CD8-positive, alpha-beta memory T cell (primary cell): ENCODE measurements at places on chromosomes 3 and 15. TPM values are rescaled to one million over a fixed set of nuclear protein-coding genes. Genes with fewer than 3 reads are reported as not detected.

Gene BFSP2
- total RNA-seq, result not detected

Gene CLDN16
- total RNA-seq, result not detected

Gene CYP8B1
- not detected for total RNA-seq

Gene AADACL2
- not detected for total RNA-seq

Gene PARP15
- 12.7 TPM for total RNA-seq

Gene SNTN
- not detected for total RNA-seq

Gene CPNE9
- 0.16 TPM for total RNA-seq

Gene SPESP1
- total RNA-seq, result 0.86 TPM

Gene CLDN11
- total RNA-seq, result not detected

Gene CADPS
- not detected for total RNA-seq

Gene SPATA12
- total RNA-seq, result not detected

Gene WDR6
- 167 TPM for total RNA-seq

Gene CHDH
- total RNA-seq, result 0.71 TPM

Gene P4HTM
- 33.0 TPM for total RNA-seq

Gene TGM4
- total RNA-seq, result not detected

Gene CORO2B
- not detected for total RNA-seq

Gene ZKSCAN7
- 4.7 TPM for total RNA-seq

Gene USP8
- total RNA-seq, result 59.8 TPM

Gene SMCO1
- total RNA-seq, result not detected

Gene DGKG
- total RNA-seq, result 0.20 TPM

Gene AGTR1
- total RNA-seq, result not detected
